ENCODE measurements at places on chromosomes 5 and 9. TPM values are rescaled to one million over a fixed set of nuclear protein-coding genes. Genes with fewer than 3 reads are reported as not detected.

The IRX2 gene
- not detected for total RNA-seq

- peak overlapping the region; percentile 16 for H3K4me3 ChIP-seq
- H3K4me1 ChIP-seq: peaks cover 8% of the 10 kb centered on the region
- H3K27me3 ChIP-seq: peaks cover 55% of the 10 kb centered on the region
- peaks cover 1% of the 10 kb centered on the region for H3K36me3 ChIP-seq
- H3K27ac ChIP-seq: no peak overlapping the region
These were observed 370 bp upstream of the CDH6 start for GRCh38 chr5:31193116-31193515.

- H3K36me3 ChIP-seq: peaks cover 11% of the 10 kb centered on the region
- peak overlapping the region; percentile 89 for H3K27ac ChIP-seq
- DNase-seq: no peak
These were observed 2.3 kb upstream of the IARS1 start for GRCh38 chr9:92295827-92296258.

GRCh38 chr9:134950386-134951210 lies 32.9 kb upstream of the FCN1 start:
- no peaks in the 10 kb centered on the region for H3K27me3 ChIP-seq
- H3K4me1 ChIP-seq: no peaks in the 10 kb centered on the region
- no peaks in the 10 kb centered on the region for H3K36me3 ChIP-seq
- no peak for DNase-seq
- H3K4me3 ChIP-seq: no peak overlapping the region

GRCh38 chr5:124634228-124634739 lies 112.2 kb downstream of the ZNF608 start:
- H3K36me3 ChIP-seq: no peaks in the 10 kb centered on the region
- no peaks in the 10 kb centered on the region for H3K4me1 ChIP-seq
- H3K4me3 ChIP-seq: no peak overlapping the region
- DNase-seq: no peak
- peaks cover 24% of the 10 kb centered on the region for H3K27me3 ChIP-seq
- no peak overlapping the region for H3K27ac ChIP-seq

- no peak for DNase-seq
- no peak overlapping the region for H3K4me3 ChIP-seq
- no peaks in the 10 kb centered on the region for H3K4me1 ChIP-seq
- no peaks in the 10 kb centered on the region for H3K27me3 ChIP-seq
- H3K36me3 ChIP-seq: no peaks in the 10 kb centered on the region
- no peak overlapping the region for H3K27ac ChIP-seq
These were observed 381.5 kb upstream of the KLF4 start for GRCh38 chr9:107870927-107871680.

The PDE8B gene
- 0.07 TPM for total RNA-seq

DNA sequence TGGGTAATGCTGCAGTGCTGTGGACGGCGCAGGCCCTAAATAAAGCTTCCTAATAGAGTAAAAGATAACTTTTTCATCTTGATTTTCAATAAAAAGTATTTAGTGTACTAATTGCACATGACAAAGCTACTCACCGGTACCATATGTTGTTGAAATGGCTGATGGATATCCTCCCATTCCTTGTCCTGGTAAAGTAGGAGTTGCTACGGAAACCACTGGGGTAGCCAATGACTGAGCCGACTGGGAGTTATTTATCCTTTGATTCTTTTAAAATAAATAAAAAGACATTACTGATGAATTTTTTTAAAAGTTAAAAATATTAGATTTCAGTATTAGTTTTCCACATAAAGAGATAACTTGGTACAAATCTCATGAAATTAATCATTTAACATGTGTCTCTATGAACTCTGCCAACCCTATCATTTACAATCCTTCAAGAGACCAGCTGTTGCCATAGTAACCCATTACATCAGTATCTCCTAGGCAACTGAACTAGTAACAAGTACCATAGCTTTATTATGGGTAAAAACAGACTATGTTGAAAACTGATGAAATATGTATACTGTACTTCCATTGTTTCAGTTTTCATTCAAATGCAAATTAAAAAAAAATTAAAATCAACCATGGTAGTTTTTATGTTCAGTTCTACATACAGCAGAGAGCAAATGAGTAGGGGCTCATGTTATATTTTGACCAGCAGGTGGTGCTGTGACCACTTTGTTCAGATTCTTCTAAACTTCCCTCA lies 153.7 kb downstream of the MEF2C start:
- H3K36me3 ChIP-seq: no peaks in the 10 kb centered on the region
- peaks cover 8% of the 10 kb centered on the region for H3K4me1 ChIP-seq
- no peak overlapping the region for H3K4me3 ChIP-seq
- DNase-seq: peak; percentile 64
- H3K27ac ChIP-seq: no peak overlapping the region

GRCh38 chr5:80246995-80247729 lies 8.7 kb downstream of the SERINC5 start:
- H3K4me3 ChIP-seq: peak overlapping the region; percentile 57
- peaks cover 11% of the 10 kb centered on the region for H3K36me3 ChIP-seq
- H3K27me3 ChIP-seq: no peaks in the 10 kb centered on the region
- peak; percentile 49 for DNase-seq
- H3K4me1 ChIP-seq: peaks cover 68% of the 10 kb centered on the region

DNA sequence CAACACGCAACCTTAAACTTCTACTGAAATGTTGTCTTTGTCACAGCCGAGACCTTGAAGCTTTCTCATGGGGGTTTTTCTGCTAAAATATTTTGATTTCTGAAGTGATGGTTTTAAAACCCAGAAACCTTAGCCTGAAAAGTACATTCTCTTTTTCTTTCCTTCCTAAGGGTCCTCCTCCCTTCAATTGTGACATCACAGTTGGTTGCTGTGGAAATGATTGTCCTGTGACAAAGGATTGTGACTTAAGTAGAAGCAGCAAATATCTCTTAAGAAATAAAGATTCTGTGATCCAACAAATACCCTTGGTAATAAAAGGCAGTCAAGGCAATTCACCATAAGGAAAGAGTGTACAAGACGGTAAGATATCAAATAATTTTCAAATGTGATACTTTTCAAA lies 125.2 kb downstream of the SEMA6A start:
- no peak for DNase-seq
- H3K27me3 ChIP-seq: no peaks in the 10 kb centered on the region
- H3K4me1 ChIP-seq: no peaks in the 10 kb centered on the region
- H3K4me3 ChIP-seq: no peak overlapping the region

DNA sequence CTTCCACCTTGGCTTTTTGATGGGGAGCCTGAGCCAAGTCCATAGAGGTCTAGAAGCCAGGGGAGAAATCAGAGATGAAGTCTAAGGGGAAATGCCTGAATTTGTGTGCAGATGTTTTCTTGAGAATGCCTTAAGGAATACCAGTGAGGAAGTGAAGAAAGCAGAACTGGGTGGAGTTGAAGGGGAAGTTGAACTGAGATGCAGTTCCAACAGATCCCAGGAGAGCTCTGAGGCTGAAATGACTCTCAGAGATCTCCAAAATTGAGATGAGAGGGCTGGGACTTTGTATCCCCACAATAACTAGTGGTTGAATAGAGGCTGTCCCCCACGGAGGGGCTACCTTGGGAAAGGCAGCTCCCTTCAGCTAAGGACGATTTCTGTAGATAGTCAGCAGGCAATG lies 197.1 kb downstream of the ZNF462 start:
- H3K4me3 ChIP-seq: no peak overlapping the region
- H3K4me1 ChIP-seq: no peaks in the 10 kb centered on the region
- H3K36me3 ChIP-seq: no peaks in the 10 kb centered on the region

DNA sequence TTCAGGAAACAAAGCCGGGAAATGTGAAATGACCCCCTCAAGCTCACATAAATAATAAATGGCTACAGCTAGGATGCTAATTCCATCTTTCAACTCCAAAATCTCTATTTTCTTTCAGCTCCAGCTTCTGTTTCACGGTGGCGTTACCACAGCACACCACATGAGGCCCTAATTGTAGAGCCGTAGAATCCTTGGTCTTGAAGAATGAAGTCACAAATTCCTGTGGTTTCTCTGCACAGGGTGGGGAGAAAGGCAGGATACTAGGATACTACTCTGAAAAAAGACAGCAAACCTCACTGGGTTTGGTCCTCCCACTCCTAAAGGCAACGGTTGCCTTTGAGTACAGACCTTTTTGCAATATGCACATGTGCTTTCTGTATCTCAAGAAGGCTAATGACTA lies 13.9 kb upstream of the RARS1 start:
- no peaks in the 10 kb centered on the region for H3K27me3 ChIP-seq
- H3K4me1 ChIP-seq: peaks cover 3% of the 10 kb centered on the region
- no peak overlapping the region for H3K27ac ChIP-seq
- DNase-seq: no peak
- H3K4me3 ChIP-seq: no peak overlapping the region

The ADAMTS16 gene
- not detected for total RNA-seq
